ENCODE measurements at places on chromosomes 4 and X.

- no peak for DNase-seq
Measured at GRCh38 chr4:41613386-41613785, 75.4 kb downstream of the LIMCH1 start.

DNA sequence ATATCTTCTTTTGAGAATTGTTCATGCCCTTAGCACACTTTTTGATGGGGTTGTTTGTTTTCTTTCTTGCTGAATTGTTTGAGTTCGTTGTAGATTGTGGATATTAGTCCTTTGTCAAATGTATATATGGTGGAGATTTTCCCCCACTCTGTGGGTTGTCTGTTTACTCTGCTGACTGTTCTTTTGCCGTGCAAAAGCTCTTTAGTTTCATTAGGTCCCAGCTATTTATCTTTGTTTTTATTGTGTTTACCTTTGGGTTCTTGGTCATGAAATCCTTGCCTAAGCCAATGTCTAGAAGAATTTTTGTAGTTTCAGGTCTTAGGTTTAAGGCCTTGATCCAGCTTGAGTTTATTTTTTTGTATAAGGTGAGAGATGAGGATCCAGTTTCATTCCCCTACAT, 1372.6 kb upstream of the TENM3 start:
- no peak for DNase-seq

DNA sequence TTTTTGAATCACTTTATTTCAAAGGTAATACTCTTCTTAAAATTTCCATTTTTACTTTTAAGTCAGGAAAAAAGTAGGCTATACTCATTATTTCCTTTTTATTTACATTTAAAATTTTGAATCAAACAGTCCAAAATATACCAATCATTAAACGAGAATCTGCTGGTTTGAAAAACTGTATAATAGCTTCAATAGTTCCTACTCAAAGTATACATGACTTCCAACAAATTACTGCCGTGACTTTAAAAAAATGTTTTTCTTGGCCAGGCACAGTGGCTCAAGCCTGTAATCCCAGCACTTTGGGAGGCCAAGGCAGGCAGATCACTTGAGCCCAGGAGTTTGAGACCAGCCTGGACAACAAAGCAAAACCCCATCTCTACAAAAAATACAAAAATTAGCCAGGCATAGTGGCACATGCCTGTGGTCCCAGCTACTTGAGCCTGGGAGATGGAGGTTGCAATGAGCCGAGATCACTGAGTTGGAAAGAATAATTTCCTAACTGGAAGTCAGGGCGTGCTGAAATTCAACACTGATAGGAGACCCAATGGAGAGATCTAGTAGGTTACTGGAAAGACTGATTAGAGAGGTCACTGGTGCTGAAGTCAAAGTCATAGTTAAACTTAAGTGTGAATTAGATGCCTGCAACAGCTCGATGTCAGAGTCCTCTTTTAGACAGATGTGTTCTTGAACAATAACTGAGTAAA, 9.0 kb downstream of the KLHL8 start:
- no peak for DNase-seq

- DNase-seq, result no peak
Measured at GRCh38 chr4:80136270-80136669, 61.0 kb upstream of the PRDM8 start.

DNA sequence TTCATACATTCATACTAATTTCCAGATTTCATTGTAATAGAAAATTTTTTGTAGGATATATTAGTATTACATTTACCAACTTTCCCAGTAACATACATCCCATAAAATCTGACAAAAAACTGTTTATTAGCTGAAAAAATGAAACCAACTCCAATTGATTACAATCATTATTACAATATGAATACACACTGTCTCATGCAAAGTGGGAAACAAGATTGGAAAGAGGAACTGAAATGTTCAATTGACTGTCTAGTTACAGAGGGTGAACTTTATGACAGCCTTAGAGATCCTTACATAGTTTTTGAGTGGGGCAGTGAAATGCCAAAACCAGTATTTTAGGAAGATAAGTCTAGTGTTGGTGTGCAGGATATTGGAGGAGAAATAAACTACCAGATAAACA, 2.3 kb upstream of the AMBN start:
- DNase-seq, result no peak

- no peak for DNase-seq
Measured at GRCh38 chrX:44246826-44247225, 96.6 kb downstream of the EFHC2 start.

DNA sequence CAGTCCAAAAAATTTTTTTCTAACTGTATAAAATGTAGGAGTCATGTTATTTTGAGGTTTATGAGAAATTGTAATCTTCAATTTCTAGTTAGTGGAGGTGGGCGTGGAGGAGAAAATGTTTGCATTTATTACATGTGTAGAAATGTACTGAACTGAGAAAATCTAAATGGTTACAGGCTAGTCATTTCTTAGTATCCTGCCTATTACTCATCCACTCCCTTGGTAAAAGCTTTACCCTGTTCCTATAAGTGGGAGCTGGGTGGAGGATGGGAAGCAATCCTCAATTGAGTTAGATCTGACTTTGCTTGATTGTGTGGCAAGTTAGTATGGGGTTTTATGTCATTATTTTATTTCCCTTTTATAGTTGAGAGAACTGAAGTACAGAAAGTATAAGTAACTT, 73.8 kb downstream of the POLA1 start:
- DNase-seq, result no peak

DNA sequence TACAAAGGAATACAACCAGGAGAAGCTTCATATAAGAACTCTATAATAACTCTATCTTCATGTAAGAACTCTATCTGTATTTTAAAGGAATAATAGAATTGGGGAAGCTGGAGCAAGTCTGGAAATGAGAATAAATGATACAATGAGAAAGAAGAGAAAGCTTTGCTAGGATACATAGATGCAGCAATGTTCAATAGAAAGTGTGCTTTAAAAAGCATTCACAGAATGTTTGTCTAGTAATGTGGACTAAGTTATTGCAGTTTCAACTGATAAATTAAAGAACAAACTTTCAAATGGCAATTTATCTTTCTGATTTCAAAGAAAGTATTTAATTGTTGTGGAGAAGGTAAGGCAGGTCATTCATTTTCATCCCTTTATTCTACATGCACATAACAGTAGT, 104.9 kb downstream of the TTC29 start:
- no peak for DNase-seq

DNA sequence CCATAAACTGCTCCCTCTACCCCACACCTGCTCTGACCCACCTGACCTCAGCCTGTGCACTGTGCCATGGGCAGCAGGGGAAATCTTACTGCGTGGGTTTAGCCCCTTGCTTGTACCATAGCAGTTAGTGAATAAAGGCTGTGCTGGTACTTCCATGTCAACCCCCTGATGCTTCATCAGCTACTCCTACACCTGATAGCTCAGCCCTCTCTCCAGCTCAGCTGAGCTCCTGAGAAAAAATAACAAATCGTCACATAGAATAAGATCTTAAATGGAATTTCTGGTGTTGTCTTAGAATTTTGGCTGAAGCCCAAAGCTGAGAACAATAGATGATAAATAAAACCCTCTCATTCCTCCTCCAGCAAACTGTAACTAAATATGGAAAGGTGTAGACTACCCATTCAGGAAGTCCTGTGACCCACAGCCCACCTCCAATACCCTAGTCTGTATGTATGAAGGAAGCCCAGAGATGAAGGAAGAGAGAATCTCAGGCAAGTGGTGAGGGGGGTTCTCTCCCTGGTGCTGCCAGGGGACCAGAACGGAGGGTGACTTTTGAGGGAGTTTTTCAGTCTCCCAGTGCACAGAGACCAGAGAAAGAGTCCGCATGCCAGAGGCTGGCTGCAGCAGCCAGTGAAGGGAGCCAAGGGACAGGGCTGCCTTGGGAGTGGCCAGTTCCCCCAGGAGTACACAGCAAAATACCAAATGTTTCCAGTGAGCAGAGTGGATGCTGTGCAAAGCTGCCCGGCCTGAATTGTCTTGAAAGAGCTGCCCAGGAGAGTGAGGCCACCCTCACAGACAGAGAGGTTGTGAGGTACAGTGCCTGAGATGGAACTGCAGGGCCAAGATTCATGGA, 227.3 kb downstream of the QDPR start:
- no peak for DNase-seq

- DNase-seq, result no peak
Measured at GRCh38 chrX:118062817-118063615, 53.6 kb downstream of the KLHL13 start.

GRCh38 chr4:20384456-20384855, 132.8 kb downstream of the SLIT2 start:
- DNase-seq, result no peak

- no peak for DNase-seq
Measured at GRCh38 chrX:134324359-134324758, 87.4 kb downstream of the CCDC160 start.

GRCh38 chrX:42755815-42756214, 22.1 kb downstream of the PPP1R2C start:
- peak; percentile 46 for DNase-seq

GRCh38 chr4:183244506-183244905, 75.6 kb downstream of the CLDN22 start:
- DNase-seq, result no peak

DNA sequence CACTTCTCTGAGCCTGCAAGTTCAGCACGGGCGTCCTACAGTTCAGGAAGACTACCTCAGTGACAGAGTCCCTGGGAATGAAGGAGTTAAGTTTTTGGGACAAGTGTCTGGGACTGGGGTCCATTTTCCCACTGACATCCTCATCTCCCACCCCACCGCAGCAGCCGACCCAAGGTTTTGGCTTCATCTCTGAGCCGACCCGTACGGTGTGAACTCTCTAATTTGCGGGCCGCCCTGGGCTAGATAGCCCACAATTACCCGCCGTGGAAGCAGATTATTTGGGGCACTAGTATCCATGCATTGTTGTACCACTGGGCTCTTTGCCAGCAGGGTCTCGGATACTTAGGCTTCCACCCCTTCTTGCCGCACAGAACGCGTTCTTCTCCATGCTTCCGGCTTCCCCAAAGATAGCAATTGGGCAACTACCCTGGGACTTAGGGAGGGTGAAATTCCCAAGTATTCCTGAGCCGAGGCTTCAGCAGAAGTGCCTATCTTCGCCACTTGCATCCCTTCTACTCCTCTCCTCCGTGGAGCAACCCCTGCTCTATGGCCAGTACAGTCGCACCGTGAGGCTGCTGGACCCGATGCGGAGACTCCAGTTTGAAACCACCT, 2.4 kb downstream of the IL1RAPL2 start:
- no peak for DNase-seq

- no peak for DNase-seq
Measured at GRCh38 chrX:41382714-41383645, 49.0 kb downstream of the DDX3X start.

DNA sequence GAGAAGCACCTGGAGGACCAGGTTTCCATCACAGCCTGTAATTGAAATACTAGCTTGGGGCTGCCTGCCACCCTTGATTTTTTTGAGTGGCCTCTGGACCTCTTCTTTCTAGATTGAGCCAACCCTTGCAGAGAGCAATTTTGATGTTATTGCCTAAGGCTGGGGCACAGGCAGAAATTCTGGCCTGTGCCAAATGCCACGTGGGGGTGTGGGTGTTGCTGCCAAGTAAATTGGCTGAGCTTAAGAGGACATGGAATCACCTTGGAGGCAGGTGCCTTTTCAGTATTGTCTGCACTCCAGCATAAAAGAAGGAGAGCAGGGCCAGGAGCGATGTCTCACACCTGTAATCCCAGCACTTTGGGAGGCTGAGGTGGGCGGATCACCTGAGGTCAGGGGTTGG, 286.1 kb upstream of the PRPS2 start:
- DNase-seq, result no peak

GRCh38 chr4:127616898-127617297, 15.9 kb upstream of the INTU start:
- DNase-seq, result no peak

DNA sequence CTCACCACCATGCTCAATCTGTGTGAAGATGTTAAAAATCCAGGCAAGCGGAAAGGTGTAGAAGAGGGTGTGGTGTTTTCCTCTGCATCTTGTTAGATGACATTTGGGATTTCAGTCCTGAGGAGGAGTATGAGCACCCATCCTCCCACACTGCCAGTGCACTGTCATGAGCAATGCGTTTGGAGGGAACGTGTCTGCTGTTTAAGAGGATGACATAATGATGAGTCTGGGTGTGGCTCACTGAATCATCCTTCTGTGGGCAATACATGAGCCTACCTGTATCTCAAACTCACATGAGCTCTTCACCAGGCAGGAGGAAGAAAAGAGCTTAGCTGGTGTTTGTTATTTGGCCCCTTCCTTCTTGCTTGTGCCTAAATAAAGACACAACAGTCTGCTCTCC, 67.9 kb upstream of the ARX start:
- peak; percentile 80 for DNase-seq

DNA sequence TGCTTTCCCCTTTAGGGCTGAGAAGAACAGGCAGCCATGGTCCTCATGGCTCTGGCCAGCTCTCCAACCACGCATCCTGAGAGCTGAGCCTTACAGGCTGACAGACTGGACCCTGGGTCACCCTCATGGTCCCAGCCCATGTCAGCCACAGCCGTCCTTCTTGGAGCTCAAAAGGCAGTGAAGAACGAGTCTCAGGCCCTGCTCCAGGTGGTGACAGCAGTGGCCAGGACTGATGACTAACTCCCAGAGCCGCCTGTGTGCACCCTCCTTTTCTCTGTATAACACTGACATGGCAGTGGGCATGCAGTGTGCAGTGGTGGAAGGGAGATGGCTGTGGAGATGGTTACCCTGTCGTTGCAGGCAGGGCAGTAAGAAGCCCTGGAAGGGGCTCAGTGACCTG, 10.3 kb upstream of the DUSP9 start:
- no peak for DNase-seq

DNA sequence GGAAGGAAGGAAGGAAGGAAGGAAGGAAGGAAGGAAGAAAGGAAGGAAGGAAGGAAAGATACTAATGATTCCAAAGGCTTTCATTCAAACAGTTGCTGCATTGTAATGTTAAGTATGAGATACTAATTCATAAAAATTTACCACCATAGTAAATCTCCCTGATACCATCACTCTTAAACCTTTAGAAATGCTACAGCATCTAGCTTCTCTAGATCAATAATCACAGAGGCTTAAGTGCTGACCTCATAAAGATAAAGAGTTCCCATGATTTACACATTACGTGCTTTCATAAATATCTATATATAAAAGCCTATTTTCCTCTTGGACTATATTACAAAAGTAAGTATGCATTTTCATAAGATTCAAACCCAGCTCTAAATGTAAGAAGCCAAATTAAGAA, 36.4 kb downstream of the F9 start:
- no peak for DNase-seq

DNA sequence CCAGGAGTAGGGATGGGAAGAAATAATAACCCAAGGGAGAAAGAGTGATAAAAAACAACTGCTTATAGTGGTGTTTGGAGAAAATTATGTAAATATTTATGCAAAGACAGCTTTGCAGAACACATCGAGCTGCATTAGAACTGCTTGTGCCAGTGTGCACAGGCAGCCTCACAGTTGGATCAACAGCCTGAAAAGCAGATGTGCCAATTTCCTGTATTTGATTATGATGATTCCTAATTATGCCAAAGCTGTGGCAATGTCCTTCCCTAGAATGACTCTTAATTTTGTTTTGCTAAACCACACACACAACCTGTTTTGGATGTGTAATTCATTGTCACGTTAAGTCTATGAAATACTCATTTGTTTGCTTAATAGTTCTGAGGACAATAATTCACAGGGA, 30.6 kb upstream of the ANTXR2 start:
- no peak for DNase-seq

- DNase-seq, result no peak
Measured at GRCh38 chr4:47662975-47663374, 174.9 kb downstream of the CORIN start.

Measured in mammary epithelial cell (primary cell).